Vein endothelial cell (primary cell): ENCODE measurements at places on chromosomes 2 and 18. TPM values are rescaled to one million over a fixed set of nuclear protein-coding genes. Genes with fewer than 3 reads are reported as not detected.

Gene COL6A3
- total RNA-seq: 4.6 and 25.7 TPM in 2 replicates

Gene PIEZO2
- 103 and 134 TPM in 2 replicates for total RNA-seq

Gene SGPP2
- total RNA-seq: not detected in 2 replicates

Gene C2orf78
- total RNA-seq: not detected in 2 replicates

Gene HAAO
- not detected in 2 replicates for total RNA-seq

Gene GAL3ST2
- total RNA-seq: not detected in 2 replicates

Gene PUM2
- 55.9 and 59.5 TPM in 2 replicates for total RNA-seq

Gene IL36RN
- total RNA-seq: not detected in 2 replicates

Gene UNC80
- under 0.01 TPM in 1 of 2 replicates, not detected in the other for total RNA-seq

Gene FKBP1B
- total RNA-seq: 10.1 and 10.2 TPM in 2 replicates
